ENCODE measurements at places on chromosomes 6 and 20. TPM values are rescaled to one million over a fixed set of nuclear protein-coding genes. Genes with fewer than 3 reads are reported as not detected.

DNA sequence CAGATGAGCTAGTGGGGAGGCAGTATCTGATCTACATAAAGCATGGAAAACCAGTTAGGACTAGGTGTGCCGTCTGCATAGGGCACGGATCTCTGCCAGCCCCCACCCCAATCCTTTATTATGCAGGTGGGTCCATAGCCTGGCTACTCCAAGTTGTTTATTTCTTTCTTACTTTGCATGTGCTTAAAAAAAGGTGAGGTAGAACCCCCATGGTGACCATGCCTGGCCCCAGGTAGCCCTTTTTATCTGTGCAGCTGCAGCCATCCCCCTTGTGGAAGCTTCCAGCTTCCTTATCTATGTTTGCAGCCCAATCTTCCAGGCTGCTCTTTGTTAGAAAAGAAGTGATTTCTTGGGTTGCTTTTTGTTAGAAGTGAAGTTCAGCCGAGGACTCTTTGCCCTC is 9.0 kb upstream of the TREM2 start:
- no peak for DNase-seq

DNA sequence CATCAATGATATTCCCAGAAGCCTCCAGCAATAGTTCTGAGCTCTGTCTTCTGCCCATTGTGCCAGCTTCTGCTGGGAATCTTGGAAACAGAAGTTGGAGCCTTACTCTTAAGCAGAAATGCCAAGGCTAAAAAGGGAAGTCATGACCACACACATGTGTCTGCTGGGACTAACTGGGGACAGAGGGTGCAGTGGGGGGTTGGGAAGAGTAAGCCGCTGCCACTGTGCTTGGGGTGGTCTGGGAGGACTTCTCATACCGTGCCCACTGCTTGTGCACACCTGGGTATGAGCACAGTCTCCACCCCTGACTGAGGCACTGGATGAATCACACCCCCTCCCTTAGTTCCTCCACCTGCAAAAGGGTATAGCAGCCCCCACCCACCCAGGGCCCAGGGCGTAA is 90.7 kb downstream of the CDC5L start:
- DNase-seq = no peak

DNA sequence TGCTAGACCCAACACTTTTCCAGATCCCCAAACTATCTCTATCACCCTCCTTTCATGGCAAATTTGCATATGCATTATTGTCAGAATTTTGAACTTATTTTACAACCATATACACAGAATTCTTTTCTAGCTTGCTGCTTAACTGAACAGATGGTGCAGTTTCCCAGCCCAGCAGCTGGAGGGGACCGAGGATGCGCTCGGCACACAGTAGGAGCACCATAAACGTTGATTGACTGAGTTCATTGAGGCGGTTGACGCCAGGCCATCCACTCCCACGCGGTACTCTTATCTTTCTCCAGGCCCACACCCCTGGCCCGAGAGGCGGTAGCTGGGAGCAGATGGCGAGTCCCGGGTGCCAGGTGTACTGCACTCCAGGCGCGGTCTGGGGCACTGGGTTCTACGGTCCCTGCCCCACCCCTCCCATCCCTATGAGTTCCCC is 6.8 kb upstream of the SOX4 start:
- DNase-seq = no peak

DNA sequence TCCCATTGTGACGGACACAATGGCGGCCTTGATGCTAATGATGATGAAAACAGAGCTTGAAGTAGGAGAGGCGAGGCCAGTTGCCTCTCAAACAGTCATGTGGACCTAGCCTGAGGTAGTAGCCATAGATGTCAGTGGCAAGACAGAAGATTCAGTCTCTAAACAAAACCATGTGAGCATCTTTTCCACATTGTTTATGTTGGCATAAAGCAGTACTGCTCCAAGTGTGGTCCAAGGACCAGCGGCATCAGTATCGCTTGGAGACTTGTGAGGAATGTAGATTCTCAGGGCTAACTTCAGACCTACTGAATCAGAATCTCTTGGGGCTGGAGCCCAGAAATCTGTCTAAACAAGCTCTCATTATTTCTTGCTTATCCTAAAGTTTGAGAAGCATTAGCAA is 312.8 kb upstream of the JAG1 start:
- no peak for DNase-seq

- peak; percentile 66 for DNase-seq
These were observed 133.3 kb upstream of the ARMC2 start for GRCh38 chr6:108714766-108715414.

DNA sequence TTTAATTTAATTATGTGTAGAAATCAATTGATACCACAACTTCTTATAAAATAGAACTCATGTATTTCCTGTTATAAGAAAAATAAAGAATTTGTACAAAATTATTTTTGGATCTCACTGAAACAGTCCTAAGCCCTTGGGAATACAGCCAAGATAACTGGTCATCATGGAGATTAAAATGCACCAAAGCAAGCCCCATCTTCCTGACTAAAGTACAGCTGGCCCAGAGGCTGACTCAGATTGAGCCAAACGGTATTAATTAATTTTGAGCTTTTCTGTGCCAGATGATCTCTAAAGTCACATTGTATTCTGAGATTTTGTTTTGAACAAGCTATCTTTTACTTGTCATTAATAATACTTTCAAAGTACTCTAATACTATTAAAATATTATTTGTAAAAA is 978.5 kb downstream of the TBC1D32 start:
- peak; percentile 74 for DNase-seq

GRCh38 chr20:32072168-32072750 is 20.2 kb downstream of the HCK start:
- DNase-seq = no peak

The EBF4 gene
- 8.2 TPM for total RNA-seq

The SHLD1 gene
- total RNA-seq = 5.7 TPM

The GPLD1 gene
- 3.8 TPM for total RNA-seq

The GJA10 gene
- total RNA-seq = not detected

The SCRT2 gene
- total RNA-seq = not detected

The EYS gene
- total RNA-seq = 0.17 TPM

The SLC35A1 gene
- 21.7 TPM for total RNA-seq

DNA sequence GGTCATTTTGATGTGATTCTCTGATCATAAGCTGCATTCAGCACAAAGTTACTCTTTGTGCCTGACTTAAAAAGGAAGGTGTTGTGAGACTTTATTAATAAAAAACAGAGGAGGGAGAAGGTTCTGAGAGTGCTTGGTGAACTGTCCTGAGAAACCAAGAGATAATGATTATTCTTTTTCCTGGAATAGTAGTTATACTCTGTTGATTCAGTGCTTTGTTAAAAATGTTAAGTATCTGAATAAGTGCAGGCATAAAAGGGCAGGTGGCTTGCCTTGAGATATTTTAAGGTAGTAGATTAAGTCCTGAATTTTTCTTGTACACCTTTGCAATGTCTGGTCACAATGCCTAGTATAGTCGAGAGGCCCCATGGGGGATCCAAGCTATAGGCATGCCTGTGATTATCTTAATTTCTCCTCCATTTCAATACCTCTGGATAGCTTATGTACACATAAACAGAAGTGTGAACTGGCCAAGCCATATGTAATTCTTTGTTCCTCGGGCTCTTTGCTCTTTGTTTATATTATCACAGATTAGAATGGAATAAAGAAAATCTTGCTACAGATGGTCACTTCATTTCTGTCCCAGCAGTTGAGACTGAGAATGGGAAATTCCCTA is 50.0 kb downstream of the SOBP start:
- DNase-seq = no peak

DNA sequence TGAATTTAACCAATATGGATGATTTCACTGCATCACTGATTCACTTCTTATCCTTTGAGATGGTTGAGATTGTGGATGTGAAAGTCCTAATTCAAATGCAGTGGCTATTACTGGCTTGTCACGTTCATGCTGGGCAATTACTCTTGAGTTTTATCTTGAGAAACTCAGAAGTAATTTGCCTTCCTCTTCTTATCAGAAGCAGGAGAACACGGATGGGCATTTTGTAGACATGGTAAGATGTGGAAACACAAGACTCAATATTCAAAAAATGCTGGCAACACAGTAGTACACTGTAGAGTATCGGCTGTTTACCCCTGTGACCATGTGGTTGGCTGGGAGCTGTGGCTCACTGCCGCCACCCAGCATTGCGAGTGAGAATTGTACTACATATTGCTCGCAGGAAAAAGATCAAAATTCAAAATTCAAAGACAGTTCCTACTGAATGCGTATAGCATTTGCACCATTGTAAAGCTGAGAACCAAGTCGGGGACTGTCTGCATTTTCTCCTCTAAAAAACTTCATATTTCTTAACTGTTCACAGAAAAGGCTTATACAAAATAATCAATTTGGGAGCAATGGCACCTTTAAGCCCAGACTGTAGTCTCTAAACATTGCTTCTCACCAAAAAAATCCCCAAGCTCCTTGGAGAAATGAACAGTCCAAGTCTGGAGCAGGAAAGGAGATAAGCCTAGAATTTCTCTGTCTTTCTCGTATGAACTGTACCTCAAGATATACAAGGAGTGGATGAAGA is 61.9 kb upstream of the ELOVL5 start:
- peak; percentile 25 for DNase-seq

The CD93 gene
- 239 TPM for total RNA-seq

The ACTL10 gene
- 3.4 TPM for total RNA-seq

The CCN6 gene
- not detected for total RNA-seq

DNA sequence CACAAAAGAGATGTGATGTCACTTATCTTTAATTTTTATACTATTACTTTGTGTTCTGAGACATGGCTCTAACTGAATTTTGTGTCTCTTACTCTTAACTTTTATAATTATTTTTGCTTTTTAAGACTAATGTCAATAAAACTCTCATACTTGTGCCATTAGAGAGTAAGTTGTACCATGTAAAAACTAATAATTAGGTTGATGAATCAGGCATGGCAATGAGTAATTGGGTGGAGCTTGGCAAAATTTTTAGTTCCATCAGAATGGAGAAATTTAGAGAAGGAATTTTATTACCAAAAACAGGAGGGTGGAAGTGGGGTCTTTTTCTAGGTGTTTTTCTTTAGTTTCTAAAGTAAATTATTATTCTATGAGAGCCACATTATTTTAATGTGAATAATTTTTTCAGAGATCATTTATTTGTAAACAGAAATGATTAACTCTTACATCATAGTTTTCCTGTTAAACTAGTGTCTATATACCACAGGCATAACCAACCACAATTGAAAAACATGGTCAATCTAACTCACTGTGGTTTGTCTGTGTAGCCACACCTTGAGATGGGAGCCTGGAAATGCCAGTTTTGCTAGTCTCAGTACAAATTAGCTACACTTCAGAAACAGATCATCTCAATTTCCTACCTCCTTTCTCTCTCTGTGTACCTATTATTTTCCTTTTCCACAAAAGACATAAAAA is 51.8 kb downstream of the ELOVL4 start:
- no peak for DNase-seq

DNA sequence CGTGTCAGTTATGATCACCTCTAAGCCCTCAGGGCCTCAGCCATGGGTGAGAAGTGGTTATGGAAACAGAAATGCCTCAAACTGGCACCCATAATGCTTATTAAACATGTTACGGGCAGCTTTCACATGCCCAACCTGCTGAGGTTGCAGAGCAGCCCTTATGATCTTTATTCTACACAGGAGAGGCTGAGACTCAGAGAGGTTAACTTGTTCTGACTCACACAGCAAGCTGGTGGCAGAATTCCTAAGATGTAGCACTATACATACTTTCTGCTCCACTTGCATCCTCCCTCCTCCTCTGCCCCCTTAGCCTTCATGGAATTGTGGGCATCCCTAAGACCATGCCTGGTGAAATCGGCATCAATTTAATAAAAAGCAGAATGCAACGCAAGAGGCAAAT is 34.7 kb upstream of the IGF2R start:
- no peak for DNase-seq

GRCh38 chr6:125019918-125020317 is 57.7 kb downstream of the RNF217 start:
- no peak for DNase-seq

- DNase-seq = no peak
These were observed 202.8 kb upstream of the JAG1 start for GRCh38 chr20:10876558-10876957.

The CST2 gene
- not detected for total RNA-seq

DNA sequence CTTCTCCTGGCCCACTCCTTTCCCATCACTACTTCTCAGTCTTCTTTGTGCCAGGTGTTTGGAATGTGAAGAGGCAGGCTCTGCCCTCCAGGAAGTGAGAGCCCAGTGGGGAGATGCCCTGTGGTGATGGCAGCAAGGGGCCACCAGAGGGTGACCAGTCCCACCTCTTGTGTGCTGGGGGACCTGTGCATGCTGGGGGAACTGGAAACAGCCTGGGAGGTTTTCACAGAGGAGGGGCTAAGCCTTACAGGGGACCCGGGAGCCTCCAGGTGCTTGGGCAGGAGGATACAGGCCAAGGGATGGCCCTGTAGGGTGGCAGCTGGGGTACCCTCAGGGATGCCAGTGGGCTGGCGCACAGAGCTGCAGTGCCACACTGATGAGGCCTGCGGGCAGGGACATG is 72.3 kb downstream of the RAMACL start:
- DNase-seq = peak; percentile 27

GRCh38 chr6:37987018-37987417 is 167.5 kb downstream of the ZFAND3 start:
- no peak for DNase-seq

DNA sequence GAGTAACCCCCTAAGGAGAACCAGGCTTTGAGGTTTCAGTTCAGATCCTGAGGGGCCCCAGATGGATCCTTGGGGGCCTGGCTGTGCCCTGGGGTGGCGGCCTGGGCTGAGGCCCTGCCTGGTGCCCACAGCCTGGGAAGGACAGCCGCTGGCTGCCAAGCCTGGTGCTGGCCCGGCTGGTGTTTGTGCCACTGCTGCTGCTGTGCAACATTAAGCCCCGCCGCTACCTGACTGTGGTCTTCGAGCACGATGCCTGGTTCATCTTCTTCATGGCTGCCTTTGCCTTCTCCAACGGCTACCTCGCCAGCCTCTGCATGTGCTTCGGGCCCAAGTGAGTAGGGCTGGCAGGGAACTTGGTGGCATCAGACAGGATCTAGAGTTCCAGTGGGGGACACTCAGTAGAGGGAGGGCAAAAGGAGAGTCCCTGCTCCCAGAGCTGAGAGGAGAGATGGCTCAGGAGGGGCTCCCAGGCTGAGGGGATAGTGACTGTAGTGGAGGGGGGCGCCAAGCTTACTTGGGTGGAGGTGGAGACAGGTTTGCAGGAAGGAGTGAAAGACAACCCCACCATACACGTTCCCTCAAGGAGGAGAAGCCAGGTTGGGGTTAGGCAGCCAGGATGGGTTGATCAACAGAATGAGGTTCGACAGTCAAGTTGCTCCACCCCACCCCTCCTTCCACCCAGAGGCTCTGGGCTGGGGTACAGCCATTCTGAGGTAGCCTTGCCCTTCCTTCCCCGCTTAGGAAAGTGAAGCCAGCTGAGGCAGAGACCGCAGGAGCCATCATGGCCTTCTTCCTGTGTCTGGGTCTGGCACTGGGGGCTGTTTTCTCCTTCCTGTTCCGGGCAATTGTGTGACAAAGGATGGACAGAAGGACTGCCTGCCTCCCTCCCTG is 9.5 kb downstream of the SLC29A1 start:
- DNase-seq = no peak

The KIF25 gene
- total RNA-seq = 0.46 TPM

GRCh38 chr6:119768201-119768600 is 418.6 kb upstream of the MAN1A1 start:
- no peak for DNase-seq

The KCNG1 gene
- total RNA-seq = 0.54 TPM

GRCh38 chr20:3710703-3711483 is 1.5 kb downstream of the SIGLEC1 start:
- DNase-seq = peak; percentile 69

The EYA4 gene
- 3.6 TPM for total RNA-seq

The NANP gene
- total RNA-seq = 5.0 TPM
